ENCODE measurements at places on chromosomes 16 and 17.

DNA sequence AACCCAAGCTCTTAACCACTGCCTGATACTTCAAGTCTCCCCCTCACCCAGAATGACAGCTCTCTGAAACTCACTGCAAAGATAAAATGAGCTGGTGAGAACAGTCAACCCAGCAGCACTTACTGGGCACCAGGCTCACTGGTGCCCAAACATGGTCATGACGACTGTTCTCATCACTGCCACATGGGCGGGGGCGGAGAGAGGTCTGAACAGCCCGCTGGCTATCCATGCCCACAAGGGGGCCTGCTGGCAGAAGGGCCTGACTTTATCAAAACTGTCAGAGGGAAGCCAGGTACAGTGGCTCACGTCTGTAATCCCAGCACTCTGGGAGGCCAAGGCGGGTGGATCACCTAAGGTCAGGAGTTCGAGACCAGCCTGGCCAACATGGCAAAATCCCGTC is 4.0 kb downstream of the MYBBP1A start:
- no peak for DNase-seq

- no peak for DNase-seq
Measured at GRCh38 chr17:8532021-8532420, 96.3 kb downstream of the NDEL1 start.

DNA sequence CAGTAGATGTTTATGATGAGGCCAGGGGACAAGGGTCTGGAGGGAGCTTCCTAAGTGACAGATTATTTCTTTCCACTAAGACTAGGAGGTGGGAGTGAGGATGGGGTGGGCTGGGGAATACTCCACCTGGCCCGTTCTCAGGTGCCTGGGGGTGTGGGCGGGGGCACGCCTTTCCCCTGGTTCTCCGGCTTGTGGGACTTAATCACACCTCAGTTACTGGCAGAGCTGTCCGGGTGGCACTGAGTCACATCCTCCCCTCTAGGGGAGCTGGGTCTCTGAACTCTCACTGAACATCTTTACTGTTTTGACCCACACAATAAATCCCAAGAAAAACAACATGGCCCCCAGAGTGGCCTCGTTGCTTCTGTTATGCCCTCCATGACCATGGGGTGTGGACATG is 332.8 kb downstream of the MAF start:
- no peak for DNase-seq

DNA sequence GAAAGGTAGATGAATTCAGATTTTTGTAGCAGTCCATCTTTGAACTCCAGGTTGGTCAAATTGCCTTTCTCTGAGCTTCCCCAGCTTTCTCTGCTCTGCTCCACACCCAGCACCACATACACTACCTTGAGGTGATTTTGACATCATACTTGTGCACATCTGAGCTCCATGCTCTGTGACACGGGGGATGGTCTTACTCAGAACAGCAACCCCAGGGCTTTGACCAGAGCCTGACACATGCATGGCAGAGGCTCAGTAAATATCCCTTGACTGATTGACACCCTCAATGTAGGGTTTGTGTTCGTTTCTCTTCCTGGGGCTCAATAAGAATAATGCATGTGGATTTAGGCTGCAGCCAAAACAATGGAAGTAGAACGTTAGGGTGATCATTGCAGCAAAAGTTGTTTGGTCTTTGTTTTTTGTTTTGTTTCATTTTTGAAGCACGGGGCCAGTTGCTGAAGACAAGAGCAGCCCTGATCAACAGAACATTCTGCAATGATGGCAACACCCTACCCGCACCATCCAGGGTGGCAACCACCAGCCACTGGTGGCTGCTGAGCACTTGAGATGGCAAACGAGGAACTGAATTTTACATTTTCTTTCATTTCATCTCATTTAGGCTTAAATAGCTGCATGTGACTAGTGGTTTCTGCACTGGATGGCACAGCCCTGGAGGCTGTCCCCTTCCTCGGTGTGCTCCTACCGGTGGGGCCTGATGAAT is 224.8 kb upstream of the TNRC6C start:
- DNase-seq: no peak

DNA sequence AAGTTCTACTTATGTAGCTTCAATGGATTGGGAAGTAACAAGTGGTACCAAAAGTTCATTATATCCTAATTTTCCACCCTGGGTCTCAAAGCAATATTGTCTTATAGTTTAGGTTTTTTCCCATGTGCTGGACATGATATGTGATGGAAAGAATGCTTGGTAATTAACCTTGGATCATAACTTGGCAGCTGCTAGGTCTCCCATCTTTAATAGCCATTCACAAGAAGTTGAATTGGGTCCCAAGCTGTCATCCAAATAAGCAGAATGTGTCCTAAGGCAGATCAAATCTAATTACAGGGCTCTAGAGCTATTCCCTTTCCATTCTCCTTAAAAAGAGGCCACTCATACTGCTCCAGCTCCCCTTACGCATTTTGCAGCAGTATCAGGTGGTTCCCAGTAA is 44.7 kb upstream of the KCNJ16 start:
- DNase-seq: no peak

GRCh38 chr16:21265104-21265837 is 12.8 kb downstream of the CRYM start:
- no peak for DNase-seq

DNA sequence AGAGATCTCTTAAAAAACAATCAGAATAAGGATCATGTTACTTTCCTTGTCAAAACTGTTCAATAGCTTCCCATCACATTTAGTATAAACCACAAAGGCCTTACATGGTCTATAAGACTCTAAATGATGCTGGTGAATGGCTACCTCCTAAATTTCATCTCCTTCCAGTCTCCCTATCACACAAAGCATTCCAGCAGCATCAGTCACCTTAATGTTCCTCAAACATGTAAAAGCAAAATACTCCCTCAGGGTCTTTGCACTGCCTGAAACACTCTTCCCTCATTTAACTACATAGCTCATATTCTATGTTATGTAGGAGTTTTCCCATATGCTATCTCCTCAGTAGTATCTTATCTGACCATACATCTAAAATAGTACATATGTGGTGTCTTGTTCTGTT is 53.5 kb upstream of the INTS2 start:
- DNase-seq: no peak

DNA sequence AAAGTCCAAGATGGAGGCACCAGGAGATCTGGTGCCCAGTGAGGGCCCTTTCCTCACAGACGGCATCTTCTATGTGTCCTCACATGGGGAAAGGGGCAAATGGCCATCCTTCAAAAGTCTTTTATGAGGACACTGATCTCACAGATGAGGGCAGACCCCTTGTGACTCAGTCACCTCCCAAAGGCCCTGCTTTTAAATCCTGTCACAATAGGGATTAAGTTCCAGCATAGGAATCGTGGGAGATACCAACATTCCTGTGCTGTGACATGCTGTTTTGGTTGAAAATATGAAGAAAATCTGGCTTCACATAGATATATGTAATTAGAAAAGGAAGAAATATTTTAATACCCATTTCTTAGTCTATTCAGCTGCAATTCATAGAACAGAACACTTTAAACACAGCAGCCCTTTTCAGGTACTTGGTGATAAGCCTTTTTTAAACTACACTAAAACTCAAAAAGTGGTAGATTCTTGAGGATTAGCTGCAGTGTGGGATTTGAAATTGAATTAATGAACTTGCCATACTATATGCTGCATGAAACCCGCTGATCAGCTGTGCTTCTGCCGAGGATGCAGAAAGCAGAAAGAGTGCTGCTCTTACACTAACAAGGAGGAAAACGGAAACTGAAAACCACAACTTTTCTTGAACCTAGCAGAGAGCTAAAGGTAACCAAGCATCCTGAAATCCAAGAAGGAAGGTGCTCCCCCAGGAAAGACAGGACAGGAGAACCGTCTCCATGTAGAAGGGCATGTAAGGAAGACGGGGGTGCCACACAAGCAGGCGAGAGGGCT is 32.7 kb downstream of the VPS53 start:
- DNase-seq: no peak

GRCh38 chr16:88456356-88457292 is 3.5 kb downstream of the ZFPM1 start:
- peak; percentile 0 for DNase-seq

- DNase-seq: peak; percentile 43
Measured at GRCh38 chr16:2663553-2664546, 18.5 kb upstream of the KCTD5 start.

All from DMS79 treated with DMSO at 0.1 percent for 48 hours (cell line).